Motor neuron (in vitro differentiated cells): ENCODE measurements at places on chromosomes 11 and 22. TPM values are rescaled to one million over a fixed set of nuclear protein-coding genes. Genes with fewer than 3 reads are reported as not detected.

DNA sequence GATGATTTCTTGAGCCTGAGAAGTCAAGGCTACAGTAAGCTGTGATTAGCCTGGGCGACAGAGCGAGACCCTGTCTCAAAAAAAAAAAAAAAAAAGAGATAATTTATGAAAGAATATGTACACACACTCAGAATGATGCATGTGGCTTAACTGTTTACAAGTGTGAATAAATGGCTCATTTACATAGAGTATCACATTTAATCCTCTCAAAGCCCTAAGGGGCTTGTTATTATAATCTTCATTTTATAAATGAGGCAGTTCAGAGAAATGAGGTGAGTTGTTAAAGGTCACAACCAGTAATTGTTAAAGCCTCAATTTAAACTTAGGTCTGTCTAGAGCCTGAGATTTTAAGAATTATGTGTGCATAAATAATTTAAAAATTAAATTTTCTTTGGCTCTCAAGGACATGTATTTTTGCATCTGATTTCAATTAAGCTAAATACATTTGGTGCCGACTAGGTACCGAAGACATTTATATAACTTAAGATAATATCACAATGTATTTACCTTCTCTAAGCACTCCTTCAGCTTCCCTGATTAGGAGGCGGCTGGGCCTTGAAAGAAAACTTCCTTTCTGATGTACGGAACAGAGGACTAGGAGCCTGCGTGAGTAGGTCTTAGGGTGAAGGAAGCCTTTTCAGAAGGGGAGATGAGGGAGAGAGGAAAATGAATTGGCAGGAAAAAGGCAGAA is 28.5 kb upstream of the DDX6 start:
- peak; percentile 90 for ATAC-seq

DNA sequence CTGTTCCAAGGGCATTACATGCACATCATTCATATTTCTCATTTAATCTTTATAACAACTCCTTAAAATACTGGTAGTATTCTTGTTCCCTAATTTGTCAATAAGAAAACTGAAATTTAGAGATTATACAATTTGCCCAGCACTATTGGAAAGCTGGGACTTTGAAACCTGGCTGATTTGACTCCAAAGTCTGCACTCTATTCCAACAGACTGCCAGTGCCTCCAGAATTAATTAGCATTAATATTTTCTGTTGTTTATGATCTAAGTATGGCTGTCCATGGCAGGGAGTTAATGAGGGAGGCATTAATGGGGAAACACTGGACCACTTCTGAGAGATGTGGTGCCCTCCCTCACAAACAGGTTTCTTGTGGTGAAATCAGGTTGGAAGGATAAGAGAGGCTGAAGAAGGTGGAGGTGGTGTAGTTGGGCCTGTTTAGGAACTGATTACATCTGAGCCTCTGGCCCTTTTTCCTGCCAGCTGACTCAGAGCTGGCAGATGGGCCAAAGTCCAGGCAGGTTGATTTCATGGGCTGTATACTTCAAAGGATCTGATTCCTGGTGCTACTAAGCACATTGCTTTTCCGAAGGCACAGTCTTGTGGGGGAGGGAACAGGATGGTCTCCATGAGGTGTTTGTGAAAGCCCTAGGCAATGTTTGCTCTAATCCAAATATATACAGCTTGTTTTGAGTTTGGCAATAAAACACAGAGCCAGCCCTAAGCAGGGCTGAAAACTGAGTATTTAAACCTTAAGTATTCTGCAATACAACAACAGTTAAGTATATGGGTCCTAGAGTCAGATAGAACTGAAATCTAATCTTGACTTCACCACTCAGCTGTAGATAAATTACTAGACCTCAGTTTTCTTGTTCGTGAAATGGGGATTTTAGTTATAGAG is 21.0 kb upstream of the RAB30 start:
- peak; percentile 75 for ATAC-seq

- no peak for ATAC-seq
Observed at GRCh38 chr22:22079404-22080148, 97.0 kb upstream of the TOP3B start.

GRCh38 chr11:94855666-94856065 is 87.5 kb downstream of the AMOTL1 start:
- no peak for ATAC-seq

DNA sequence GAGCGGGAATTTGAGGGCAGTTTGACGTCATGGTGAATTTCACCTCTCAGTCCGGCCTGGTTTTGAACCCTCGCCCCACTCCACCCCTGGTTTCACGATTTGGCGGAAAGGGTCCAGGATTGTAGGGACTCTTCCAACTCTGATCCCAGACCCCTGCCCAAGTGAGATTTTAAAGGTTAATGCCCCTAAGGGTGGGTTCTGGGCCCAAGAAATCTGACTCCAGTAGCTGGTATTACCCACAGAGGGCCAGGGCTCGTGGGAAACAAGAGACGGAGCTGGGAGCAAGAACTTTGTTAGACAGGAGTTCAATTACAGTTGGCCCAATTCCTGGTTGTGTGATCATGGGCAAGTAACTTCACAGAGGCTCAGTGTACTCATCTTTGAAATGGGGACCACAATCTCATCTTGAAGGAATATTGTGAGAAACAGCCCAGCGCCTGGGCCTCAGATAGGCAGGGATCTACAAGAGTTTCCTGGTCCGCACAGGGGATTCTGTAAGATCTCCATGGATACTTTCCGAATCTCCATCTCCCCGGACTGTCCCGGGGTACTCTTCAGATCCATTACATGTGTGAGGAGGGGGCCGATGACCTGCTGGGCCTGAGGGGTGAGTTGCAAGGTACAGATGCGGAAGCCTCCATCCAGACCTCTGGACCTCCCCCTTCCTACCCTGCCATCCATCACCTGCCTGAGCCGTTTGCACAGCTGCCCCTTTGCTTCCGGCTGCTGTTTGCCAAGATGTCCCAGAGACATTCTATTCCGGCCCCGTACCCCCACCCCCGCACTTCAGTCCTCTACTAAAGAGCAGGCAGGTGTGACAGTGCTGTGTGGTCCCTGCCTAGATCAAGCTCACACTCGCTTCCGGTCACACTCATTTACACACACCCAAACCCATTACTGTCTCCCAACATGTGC is 687 bp upstream of the CALCA start:
- ATAC-seq = no peak

DNA sequence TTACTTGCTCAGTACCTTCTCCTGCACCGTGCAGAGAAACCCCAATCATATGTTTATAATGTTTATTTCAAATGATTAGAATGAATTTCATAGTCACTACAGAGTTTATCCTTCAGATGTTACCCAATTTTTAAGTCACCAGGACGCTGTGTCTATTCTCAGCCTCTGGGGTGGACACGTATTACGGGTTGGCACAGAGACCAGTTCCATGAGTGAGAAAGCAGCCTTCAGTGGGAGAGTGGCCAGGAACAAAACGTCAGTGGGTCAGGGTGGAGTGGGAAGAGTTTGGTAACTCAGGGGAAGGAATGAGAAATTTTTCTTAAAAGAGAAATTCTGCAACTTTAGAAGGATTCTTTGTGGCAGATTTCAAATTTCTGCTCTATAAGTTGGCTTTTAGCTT is 77.1 kb upstream of the MTMR2 start:
- ATAC-seq = no peak

GRCh38 chr11:47784785-47785381 is 17.7 kb upstream of the FNBP4 start:
- ATAC-seq = no peak

DNA sequence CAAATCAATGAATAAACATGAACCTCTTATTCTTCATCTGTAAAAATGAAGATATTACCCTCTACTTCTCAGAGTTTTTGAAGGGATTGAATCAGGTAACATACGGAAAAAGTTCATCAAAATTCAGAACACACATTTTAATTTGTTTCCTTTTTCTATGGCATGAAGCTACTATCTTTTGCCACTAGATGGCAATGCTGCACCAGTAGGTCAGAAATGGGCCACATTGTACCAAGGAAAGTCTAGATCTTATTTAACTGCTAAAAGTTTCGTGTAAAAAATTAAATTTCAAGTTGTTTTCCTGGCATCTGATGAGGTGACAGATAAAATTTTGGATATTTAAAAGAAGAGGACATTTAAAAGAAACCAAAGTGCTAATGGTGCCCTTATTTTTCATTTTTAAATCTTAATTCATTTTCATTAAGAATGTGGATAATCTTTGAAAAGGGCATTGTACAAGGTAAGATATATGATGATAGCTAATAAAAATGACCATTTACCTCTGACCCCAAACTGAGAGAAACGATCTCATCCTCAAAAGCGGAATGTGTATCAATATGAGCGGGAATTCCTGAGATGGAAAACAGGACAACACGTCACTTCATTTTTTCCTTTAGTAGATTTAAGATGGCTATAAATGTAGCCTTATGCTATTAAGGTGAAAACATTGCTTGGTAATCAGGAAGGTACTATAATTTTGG is 16.1 kb downstream of the ALKBH8 start:
- ATAC-seq = no peak

- ATAC-seq = no peak
Observed at GRCh38 chr11:1102996-1103395, 28.3 kb downstream of the MUC2 start.

OR10G4 gene
- total RNA-seq = 0.10 and 0.24 TPM in 2 replicates

TTC12 gene
- 4.1 and 5.3 TPM in 2 replicates for total RNA-seq

RTL10 gene
- total RNA-seq = 12.1 and 13.7 TPM in 2 replicates

B3GAT1 gene
- total RNA-seq = 0.18 and 2.2 TPM in 2 replicates

TRPC6 gene
- total RNA-seq = 0.46 and 0.47 TPM in 2 replicates

CDC42EP2 gene
- 3.0 and 6.4 TPM in 2 replicates for total RNA-seq
